ENCODE measurements at places on chromosomes 6 and 20.
A peak's percentile ranks its signal among the peaks of the same experiment; 100 is the strongest.

DNA sequence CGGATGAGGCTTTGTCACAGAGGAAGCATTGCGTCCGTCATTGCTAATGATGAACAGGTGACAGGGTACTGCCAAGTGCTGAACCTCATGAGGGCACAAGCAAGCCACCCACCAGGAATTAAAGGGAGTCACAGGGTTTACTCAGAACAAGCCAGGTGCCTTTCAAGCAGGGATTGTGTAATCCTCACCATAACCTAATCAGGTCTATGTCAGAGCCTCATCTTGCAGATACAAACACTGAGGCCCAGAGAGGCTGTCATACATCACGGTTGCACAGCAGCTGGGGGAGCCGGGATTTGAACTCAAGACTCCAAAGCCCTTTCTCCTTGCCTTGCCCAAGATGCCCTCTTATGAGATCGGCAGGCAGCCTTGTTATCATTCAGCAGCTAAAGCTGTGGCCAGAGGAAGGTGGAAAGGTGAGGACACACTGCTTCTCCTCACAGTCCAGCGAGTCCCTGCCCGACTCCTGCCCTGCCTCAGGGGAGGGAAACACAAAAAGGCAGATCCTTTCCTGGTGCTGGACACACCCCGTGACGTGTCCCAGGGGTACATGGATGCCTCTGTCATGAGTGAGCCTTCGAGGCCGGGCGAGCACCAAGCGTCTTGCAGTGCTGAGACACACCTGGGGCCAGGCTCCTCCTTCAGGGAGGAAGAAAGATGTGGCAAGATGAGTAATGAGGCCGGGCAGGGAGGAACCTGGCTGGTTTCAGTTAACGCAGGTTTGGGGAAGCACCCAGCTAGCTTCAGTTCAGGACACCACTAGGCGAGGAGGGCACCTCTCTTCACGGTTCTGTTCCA is 214.9 kb downstream of the LY86 start:
- no peak for DNase-seq

DNA sequence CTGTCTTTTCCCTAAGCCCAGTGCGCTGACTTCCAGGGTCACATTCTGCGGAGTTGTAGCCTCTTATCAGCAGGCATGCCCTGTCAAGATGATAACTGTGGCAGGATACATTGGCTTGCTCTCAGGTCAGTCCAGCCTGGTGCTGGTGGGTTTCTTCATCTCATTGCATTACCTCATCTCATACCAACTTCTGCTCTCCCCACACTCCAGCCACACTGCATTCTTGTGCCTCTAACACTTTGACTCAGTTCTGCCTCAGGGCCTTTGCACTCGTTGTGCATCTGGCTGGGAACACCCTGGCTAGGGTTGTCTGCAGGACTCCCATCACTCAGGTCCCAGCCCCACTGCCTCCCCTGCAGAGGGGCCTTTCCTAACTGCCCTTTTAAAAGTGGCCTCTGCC is 110.3 kb upstream of the BACH2 start:
- DNase-seq: no peak

GRCh38 chr6:115514656-115515055 is 546.0 kb downstream of the FRK start:
- DNase-seq: no peak

- DNase-seq: peak; percentile 9
Measured at GRCh38 chr20:9884666-9885065, 45.8 kb upstream of the PAK5 start.

DNA sequence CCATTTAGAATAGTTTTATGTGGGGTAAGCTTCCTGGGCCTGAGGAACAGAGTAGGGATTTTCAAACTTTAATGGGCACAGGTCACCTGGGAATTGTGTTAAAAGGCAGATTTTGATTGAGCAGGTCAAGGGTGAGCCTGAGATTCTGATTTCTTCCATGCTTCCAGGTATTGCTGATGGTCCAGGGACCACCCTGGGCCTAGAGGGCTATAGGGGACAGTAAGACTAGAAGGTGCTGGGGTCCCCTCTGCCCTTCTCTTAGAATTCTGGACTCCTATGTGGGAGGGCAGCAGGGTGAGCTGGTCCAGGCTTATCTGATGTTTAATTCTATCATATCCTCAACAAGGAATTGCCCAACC is 2.6 kb downstream of the DDR1 start:
- DNase-seq: no peak

DNA sequence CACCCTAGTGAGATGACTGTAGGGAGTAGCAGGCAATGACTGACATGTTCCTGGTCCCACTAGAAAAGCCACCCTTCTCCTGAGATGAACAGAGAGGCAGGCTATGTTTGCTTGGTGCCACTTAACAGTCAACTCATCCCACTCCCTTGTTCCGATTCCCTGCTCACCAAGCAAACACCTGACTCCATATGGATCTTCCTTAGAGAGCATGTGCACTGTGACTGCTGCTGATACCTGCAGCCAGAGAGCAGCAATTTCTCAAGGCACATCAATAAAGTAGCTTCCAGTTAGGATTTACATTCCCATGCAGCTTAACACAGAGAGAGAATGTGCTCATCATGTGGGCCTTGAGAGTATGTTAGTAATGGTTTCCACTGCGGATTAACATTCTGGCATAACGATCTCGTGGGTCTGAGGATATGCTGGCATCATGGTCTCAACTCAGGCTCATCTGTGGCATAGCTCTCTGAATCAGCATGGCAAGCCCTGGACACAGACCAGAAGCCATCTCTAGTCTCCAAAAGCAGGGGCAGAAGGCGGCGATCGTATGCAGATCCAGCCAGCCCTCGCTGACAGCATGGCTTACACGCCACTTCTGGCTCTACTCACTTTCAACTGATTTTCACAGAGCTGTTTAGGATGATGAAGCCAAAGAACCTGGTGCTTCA is 43.9 kb downstream of the ATXN1 start:
- DNase-seq: no peak

- no peak for DNase-seq
Measured at GRCh38 chr20:9330151-9330550, 184.2 kb upstream of the LAMP5 start.

GRCh38 chr6:117783279-117783678 is 108.0 kb downstream of the NUS1 start:
- DNase-seq: no peak

- DNase-seq: no peak
Measured at GRCh38 chr6:53752856-53753255, 41.9 kb upstream of the LRRC1 start.

DNA sequence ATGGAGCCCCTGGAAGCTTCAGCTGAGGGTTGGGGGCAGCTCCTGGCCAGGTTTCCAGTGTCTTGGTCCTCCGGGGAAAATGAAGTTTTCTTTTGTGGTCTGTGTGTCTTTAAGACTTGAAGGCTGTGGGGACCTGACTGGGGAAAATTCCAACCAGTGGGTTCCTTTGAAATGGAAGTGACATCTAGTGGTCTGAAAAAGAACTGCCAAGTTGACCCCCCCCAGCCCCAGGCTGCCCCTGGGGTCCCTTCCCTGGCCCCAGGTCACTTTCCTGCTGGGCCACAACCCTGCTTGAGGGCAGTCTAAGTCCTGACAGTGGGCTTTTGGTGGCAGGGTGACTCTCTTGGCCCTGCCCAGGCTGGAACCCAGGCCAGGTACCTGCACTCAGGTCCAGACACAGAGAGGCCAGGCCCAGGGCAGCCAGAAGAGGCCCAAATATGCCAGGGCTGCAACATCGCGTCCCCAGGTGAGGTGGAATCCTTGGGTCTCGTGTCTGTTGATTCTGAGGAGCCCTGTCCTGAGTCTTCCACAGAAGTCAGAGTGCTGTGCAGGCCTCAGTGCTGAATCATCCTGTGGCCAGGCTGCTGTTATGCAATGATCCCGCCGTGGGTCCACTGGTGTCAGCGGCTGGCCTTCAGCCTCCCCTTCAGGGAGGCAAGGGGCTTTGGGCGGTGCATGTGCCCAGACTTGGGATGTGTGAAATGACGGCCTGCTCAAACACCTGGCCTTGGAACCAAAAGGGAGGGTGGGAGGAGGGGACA is 68.4 kb downstream of the VEGFA start:
- peak; percentile 67 for DNase-seq

DNA sequence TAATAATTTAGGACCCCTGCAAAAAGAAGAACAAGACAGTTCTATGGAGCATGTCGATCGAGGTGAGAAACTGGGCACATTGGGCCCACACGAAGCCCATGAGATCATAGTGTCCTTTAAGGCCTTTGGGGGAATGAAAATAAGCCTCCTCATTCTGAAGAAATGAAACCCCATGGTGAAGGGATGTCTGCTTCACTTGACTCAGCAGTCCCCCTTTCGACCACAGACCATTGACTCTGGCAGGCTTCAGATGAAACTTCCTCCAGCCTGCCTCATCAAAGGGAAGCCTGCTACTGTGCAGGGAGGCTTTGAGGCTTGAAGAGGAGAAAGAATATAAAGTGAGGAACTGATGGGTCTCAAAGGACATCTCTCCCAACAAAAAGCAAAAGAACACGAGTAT is 144.2 kb upstream of the FBXL4 start:
- DNase-seq: no peak

DNA sequence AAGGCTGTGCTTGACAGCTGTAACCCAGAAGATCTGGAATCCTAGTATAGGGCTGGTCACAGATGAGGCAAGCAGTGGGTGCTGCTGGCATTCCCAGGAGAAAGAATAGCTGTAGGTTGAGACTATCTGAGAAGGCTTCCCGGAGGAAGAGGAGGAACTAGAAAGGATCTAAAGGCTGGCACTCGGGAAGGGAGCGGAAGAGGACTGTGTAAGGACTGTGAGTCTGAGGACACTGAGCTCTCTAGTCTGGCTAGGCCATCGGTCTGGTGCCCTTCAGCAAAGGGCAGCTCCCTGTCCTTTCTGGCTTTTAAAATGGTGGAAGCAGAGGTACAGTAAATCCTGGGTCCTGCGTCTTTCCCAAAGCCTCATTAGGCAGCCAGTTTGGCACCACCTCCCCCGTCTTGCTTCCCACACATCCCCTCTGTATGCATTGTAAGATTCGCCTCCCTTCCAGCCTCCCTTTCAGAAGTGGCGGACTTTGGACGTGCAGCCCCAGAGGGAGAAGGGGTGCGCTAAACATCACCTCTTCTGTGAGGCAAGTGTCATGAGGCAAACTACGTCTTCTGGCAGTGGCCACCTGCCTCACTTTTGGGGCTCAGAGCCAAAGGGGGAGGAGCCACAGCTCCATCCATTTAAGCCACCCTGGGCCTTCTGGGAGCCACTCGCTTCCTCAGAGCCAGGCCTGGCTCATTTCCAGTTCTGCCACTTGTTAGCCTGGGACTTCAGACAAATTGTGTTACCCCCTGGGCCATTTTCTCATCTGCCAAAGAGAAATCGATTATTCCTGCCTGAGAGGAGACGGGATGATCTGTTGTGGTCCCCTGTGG is 8.6 kb downstream of the SNPH start:
- DNase-seq: no peak

- no peak for DNase-seq
Measured at GRCh38 chr20:56934888-56935287, 305.8 kb downstream of the TFAP2C start.

- no peak for DNase-seq
Measured at GRCh38 chr6:106318851-106319250, 6.7 kb downstream of the ATG5 start.

GRCh38 chr6:21808551-21809242 is 215.1 kb downstream of the SOX4 start:
- no peak for DNase-seq

GRCh38 chr20:17003170-17003870 is 223.5 kb upstream of the PCSK2 start:
- DNase-seq: no peak

DNA sequence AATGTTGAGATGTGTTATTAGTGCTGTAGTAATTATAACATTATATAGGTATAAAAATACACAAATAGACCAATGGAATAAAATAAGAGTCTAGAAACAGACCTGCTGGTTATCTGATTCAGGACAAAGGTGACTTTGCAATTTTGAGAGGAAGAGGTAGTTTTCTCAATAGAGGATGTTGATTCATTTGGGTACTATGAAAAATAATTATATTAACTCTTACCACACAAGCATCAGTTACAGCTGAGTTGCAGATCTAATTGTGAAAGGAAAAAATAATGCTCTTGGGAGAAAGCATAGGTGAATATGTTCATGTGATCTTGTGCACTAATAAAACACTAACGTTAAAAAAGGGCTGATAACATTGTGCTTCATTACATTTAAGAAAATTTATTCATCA is 103.0 kb downstream of the BCKDHB start:
- DNase-seq: no peak

DNA sequence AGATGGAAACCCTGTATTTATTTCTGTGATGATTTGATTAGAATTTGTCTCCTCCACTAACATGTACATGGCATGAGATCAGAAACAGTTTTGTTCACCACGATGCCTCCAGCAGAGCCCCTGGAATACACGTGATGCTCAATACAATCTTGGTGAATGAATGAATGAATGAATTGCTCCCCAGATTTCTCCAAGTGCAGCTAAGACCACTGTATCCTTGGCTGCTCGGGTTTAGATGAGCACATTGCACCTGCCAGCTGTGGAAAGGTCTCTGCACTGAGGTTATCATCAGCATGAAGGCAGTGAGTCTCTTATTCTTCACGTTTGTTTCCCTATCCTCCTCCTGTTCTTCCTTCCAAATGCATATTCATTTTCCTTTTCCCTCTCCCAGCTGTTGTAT is 17.9 kb downstream of the CASS4 start:
- no peak for DNase-seq

DNA sequence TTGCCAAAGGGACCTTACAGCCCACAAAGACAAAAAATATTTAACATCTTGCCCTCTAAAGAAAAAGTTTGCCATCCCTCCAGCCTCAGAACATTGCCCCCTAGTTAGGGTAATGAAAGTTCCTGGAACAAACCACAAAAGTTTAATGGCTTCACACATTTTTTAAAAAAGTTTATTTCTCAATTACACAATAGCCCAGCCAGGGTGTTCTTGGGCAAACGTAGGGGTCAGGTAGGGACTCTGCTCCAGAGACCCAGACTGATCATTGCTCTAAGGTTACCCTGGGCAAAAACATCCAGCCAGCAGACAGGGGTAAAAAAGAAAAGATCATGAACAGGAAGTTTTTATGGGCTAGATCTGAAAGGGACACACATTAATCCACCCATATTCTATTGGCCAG is 4.5 kb upstream of the ISM1 start:
- no peak for DNase-seq

DNA sequence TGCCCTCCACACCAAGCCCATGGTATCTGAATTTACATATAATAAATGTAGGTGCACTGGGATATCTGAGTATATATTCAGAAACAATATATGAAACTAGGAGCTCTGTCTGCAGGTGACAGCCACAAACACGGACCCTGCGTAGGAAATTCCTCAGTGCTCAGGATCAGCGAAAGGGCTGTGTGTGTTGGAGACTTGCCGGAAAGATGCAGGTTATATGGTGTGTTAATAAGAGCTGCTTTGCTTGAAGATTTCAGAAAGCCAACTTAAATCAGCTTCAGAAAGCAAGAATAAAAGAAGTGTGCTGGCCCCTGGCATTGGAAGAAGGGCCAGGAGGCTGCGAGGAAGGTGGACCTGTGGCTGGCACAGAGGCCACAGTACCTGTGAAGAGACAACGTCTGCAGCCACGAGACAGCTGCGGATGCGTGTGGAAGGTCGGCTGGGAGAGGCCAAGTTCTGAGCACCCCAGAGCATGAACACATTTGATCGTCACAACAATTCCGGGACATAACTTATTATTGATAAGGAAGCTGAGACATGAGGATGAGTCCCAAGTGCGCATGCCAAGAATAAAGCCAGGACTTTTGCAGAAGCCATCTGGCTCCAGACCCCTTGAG is 183.2 kb downstream of the DLL1 start:
- no peak for DNase-seq

GRCh38 chr20:35662551-35662950 is 2.1 kb downstream of the CPNE1 start:
- DNase-seq: no peak

- DNase-seq: no peak
Measured at GRCh38 chr6:105077596-105078385, 102.0 kb downstream of the POPDC3 start.

GRCh38 chr20:32945710-32946221 is 58.5 kb downstream of the SUN5 start:
- peak; percentile 54 for DNase-seq
